ENCODE measurements at places on chromosomes 3 and 15.

GRCh38 chr3:192737506-192737905, 10.2 kb upstream of the FGF12 start:
- H3K27ac ChIP-seq = no peak overlapping the region
- no peaks in the 10 kb centered on the region for H3K27me3 ChIP-seq
- no peaks in the 10 kb centered on the region for H3K4me1 ChIP-seq
- no peak overlapping the region for H3K4me3 ChIP-seq
- no peaks in the 10 kb centered on the region for H3K36me3 ChIP-seq
- DNase-seq = no peak

- H3K27ac ChIP-seq = no peak overlapping the region
- H3K36me3 ChIP-seq = no peaks in the 10 kb centered on the region
- no peaks in the 10 kb centered on the region for H3K27me3 ChIP-seq
- DNase-seq = no peak
These were observed 358.1 kb downstream of the MECOM start for GRCh38 chr3:169305460-169305859.

DNA sequence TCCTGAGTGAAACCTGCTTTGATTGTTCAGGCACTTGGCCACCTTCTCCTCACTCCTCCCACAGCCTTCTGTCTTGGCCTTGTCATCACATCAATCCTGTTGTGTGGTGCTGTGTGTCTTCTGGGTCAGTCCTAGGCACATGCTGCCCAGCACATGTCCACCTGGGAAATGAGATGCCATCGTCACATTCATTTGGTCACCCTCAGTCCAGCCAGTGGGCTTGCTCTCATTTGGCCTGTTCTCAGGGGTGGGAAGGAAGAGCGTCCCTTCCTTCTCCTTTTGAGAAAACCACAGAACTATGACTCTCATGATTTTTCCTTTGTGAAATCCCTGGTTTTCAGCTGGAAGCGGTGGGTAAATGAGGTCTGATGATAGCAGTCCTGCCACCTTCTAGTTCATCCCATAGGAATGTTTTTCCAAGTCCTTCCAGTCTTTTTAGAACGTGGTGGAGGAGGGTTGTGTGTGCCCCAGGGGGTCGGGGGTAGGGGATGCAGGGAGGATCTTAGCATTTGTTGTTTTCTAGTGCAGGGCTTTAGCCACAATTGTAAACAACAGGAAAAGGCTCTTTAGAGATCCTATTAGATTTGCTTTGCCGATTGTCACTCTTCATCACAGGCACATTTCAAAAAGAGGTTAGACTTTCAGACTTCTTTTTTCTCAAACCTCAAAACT, 8.4 kb upstream of the PLA1A start:
- H3K4me1 ChIP-seq = no peaks in the 10 kb centered on the region
- H3K27me3 ChIP-seq = peaks cover 32% of the 10 kb centered on the region
- H3K27ac ChIP-seq = no peak overlapping the region
- H3K4me3 ChIP-seq = no peak overlapping the region

- no peaks in the 10 kb centered on the region for H3K4me1 ChIP-seq
- H3K36me3 ChIP-seq = no peaks in the 10 kb centered on the region
- H3K27ac ChIP-seq = no peak overlapping the region
These were observed 14.1 kb upstream of the RPS17 start for GRCh38 chr15:82554351-82554750.

- DNase-seq = no peak
- H3K4me1 ChIP-seq = peaks cover 17% of the 10 kb centered on the region
- peaks cover 51% of the 10 kb centered on the region for H3K36me3 ChIP-seq
- H3K27ac ChIP-seq = no peak overlapping the region
- no peak overlapping the region for H3K4me3 ChIP-seq
These were observed 11.4 kb downstream of the CCDC12 start for GRCh38 chr3:46965151-46965550.

DNA sequence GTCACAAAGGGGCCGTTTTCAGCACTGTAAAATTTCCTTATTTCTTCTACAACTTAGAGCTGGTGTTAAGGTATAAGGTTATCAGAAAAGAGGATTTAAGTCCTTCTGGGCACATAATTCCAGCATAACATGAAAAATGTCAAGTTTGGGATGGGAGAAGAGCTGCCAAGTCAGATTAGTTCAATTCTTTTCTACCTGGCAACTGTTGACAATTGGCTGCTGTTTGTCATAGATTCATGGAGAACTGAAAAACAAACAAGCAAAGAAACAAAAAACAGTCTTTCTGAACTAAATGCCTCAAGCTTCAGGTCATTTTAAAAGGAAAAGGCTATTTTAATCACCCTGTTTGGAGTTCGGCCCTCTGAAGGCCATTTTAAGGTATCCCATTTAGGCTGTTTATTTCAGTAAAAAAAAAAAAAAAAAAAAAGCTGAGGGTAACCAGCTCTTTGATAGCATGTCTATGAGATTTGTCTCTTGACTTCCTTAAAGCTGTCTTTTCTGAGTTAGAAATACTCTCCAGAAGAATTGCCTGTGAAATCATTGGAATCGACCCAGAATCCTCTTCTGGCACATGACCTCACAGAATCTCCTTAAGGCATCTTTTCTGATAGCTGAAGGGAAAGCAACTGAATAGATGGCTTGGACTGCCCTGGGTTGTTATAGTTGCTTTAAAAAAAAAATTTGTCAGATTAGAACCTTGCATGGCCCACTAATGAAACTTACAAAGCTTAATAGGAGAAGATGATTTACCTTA, 173.3 kb downstream of the SEMA6D start:
- no peak for DNase-seq
- H3K4me1 ChIP-seq = peaks cover 9% of the 10 kb centered on the region
- H3K4me3 ChIP-seq = no peak overlapping the region
- H3K36me3 ChIP-seq = no peaks in the 10 kb centered on the region
- no peak overlapping the region for H3K27ac ChIP-seq

GRCh38 chr3:128935922-128936321, 56.5 kb downstream of the ACAD9 start:
- no peak overlapping the region for H3K4me3 ChIP-seq
- peaks cover 51% of the 10 kb centered on the region for H3K27me3 ChIP-seq
- H3K27ac ChIP-seq = no peak overlapping the region
- no peaks in the 10 kb centered on the region for H3K36me3 ChIP-seq
- H3K4me1 ChIP-seq = no peaks in the 10 kb centered on the region
- DNase-seq = no peak

Measured in nephron progenitor cell (in vitro differentiated cells).